Tibial nerve (tissue), 4 donors: ENCODE measurements at places on chromosomes 7 and 10.

DNA sequence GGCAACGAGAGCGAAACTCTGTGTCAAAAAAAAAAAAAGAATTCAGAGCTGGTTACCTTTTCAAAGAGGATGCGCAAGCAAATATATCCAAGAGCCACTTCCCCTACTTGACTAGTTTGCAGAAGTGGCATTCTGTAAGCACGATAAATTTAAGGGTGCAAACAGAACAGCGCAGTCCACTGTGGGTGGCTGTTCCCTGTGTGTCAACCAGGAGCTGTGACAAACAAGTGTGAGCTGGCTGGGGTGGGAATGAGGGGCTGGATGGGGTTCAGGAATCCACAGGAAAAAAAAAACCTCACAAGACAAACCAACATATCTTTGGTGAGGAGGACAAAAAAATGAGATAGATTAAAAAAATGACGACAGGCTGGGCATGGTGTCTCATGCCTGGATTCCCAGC lies 15.9 kb downstream of the GUSB start:
- no peak for DNase-seq

DNA sequence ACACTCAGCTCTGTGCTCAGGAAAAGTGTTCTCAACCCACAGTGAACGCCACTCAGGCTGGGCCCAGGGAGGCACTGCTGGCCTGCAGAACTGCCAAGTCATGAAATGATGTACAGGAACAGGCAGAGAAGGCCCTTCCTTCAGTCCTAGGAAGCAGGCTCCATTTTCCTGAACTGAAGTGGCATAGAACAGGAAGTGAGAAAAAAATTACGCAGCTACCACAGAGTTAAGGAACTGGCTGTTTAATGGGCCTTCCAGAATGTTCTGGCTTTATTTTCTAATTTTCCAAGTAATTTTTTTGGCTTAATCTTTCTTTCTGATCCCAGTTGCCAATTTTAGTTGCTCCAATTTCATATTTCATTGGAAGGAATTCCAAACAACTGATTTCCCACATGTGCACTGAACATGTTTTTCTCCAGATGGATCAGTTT lies 39.3 kb downstream of the LRRC18 start:
- DNase-seq: no peak

- no peak for DNase-seq
These were observed 27.6 kb downstream of the SDHAF3 start for GRCh38 chr7:97145068-97145467.

DNA sequence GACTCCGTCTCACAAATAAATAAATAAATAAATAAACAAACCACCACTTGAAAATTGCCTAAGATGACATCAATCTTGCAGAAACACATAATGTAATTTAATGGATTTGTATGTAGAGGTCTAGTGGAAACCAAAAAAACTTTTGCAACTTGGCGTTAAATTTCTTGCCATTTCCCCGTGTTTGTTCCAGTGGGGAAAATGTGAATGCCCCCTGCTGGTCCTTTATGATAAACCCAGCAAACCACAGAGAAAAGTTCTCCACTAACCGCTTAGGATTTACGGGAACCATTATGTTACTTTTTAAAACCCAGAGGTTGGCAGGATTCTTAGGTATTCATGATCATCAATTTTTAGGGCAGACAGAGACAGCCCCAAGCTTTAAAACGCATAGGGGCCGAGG lies 32.5 kb downstream of the LAMB4 start:
- no peak for DNase-seq

- no peak for DNase-seq
These were observed 214.3 kb downstream of the SKAP2 start for GRCh38 chr7:26650103-26650502.

DNA sequence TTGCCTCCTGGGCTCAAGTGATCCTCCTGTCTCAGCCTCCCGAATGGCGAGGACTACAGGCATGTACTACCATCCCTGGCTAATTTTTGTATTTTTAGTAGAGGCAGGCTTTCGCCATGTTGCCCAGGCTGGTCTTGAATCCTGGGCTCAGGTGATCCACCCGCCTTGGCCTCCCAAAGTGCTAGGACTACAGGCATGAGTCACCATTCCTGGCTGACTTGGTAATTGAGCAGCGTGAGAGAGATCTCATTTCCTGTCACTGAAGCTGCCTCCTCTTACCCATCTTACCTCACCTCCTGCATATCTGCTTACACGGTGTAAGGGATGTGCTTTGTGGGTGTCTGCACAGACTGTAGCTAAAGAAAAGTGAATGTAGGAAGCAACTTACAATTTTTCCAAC lies 9.7 kb downstream of the IFIT3 start:
- DNase-seq: no peak

DNA sequence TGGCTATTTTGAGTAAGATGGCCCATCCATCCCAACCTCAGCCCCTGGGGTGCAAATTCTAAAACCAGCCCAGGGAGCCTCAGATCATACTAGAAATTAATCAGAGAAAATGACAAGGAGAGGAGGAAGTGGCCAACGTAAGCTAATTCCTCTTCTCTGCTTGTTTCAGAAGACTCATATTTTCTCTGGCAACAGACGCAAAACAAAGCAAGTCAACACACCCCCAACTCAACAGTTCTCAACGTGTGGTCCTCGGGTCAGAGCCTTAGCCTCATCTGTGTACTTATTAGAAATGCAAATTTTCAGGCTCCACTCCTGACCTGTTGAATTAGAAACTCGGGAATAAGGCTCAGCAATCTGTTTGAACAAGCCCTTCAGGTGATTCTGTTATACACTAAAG lies 413.9 kb upstream of the AUTS2 start:
- no peak for DNase-seq
